ENCODE measurements at places on chromosomes 1 and 21.

DNA sequence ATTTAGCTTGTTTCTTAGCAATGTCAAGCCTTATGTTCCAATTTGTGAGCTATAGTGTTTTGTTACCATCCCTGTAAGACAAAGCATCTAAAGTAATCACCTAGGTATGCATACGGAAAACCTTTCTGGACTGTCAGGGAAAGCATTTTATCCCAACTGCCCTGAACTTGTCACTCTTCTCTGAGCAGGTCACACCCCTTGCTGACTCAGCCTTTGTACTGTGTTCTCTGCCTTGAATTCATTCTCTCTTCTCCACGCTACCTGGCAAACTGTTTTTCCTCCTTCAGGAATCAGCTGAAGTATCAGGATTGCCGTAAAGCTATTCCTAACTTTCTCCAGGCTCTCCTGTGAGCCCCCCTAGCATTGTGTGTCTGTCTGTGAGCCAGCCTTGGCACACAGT, 54.2 kb downstream of the PBX1 start:
- DNase-seq: no peak

DNA sequence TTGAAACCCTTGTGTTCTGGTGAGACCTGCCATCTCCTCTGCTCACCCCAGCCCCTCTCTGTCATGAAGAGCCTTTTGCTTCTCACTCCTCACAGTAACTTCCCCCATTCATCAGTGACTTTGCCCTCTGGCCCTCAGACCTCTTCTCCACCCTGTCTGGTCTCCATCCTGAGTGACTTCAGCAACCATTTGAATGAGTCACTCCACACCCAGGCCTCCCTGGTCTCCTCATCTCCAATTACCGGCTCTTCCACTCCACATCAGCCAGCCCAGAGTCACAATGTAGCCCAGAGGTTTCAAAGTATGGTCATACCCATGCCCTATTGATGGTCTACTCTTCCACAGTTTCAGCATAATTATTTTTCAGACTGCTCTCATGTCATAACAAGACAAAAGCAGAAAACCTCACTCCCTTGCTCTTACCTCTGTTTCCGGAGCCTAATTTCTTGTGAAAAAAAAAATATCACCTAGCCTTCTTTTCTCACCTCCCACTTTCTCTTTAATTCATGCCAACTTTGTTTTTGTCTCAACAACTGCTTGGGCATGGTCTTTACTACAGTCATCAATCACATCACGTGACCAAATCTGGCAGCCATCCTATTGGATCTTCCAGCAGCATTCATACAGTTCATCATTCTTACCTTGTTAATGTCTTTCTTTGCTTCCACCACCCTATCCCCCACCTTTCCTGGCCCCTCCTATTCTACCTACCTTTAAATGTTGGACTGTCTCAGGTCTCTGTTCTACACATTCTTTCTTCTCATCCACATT, 35.6 kb upstream of the NEK7 start:
- no peak for DNase-seq

GRCh38 chr1:231210126-231210525, 30.9 kb upstream of the GNPAT start:
- no peak for DNase-seq

- DNase-seq: peak; percentile 27
Measured at GRCh38 chr1:22362626-22363402, 88.8 kb upstream of the ZBTB40 start.

- DNase-seq: no peak
Measured at GRCh38 chr21:46397993-46398392, 60.7 kb upstream of the DIP2A start.

DNA sequence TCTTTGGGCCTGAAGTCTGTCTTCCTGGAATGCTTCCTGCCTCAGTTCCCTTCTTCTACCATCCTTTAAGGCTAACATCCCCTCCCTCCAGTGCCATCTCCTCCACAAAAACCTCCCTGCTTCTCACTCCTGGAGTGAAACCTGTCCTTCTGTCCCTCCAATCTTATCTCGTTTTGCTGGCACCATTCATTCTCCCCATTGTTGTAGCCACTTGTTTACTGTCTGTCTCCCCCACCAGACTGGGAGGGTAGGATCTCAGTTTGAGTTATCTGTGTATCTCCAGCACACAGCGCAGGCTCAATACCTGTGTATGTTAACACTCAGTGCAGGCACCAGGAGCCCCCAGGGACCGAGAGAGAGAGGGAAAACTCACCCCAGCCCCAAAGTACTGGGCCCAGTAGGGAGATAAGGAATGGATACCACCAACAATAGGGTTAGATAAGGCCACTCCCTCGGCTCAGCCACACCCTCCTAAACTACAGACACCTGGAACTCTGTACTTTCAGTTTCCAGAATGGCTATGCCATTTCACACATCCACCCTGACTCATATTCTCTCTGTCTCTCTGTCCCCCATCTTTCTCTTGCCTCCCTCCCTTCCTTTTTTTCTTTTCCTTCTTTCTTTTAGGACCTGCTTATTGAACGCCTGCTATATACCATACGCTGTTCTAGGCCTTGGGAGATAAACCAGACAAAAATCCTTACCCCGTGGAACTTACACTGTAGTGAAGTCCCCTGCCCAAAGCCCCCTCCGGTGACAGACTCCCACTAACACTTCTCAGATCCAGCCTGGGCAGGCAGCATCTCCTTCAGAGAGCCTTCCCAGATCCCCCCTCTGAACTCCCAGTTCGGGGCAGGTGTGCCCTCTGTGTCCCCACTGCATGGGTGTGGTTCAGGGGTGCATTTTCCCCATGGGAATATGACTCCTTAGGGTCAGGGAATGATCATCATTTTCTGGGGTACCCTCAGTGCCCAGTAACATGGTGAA, 3.3 kb upstream of the SSBP3 start:
- DNase-seq: peak; percentile 45

GRCh38 chr1:156146020-156146768, 7.2 kb upstream of the SEMA4A start:
- peak; percentile 94 for DNase-seq

Data from NCI-H82 (cell line).